Putamen (tissue), 1 donor: ENCODE measurements at places on chromosomes 1 and 21.

- no peak for DNase-seq
Observed at GRCh38 chr1:92274939-92275338, 23.8 kb downstream of the GLMN start.

DNA sequence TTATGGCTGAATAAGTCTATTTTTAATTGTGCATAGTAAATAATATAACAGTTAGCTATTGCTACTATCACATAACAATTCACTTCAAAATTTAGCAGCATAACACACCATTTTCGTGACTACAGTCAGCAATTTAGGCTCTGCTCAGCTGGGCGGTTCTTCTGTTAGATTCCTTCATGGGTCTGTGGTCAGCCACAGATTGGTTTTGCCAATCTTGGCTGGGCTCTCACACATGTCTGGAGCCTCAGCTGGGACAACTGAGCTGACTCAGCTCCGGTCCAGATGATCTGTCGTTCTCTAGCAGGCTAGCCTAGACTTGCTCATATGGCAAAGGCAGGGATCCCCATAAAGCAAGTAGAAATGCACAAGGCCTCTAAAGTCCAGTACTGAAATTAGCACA, 15.1 kb upstream of the CDC42BPA start:
- DNase-seq: no peak

DNA sequence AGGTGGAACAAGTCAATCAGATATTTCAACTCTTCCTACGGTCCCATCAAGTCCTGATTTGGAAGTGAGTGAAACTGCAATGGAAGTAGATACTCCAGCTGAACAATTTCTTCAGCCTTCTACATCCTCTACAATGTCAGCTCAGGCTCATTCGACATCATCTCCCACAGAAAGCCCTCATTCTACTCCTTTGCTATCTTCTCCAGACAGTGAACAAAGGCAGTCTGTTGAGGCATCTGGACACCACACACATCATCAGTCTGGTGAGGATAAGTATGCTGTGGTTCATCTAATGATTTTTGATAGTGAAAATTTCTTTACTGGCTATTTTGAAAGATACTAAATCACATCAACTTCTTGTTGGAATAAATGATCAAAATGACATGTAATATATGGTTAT, 67.7 kb upstream of the MPC2 start:
- peak; percentile 34 for DNase-seq

GRCh38 chr1:91026777-91027176, 4.9 kb upstream of the ZNF644 start:
- no peak for DNase-seq

DNA sequence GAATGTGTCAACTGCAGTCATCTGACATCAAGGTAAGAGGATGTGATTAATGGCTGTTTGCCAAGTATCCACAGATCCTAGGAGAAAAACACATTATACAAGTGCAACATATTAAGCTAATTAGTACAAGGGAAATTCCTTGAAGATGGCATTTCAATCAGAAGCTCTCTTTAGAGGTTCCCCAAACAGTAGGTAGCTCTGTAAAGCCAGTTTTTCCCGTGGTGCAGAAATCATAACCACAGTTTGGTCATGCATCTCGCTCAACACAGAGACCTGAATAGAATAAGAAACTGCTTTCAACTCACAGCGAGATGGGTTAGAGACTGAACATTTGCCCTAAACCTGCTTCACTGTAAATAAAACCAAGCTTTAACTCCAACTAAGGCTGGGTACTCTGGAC, 230.5 kb upstream of the CAMK1G start:
- no peak for DNase-seq

DNA sequence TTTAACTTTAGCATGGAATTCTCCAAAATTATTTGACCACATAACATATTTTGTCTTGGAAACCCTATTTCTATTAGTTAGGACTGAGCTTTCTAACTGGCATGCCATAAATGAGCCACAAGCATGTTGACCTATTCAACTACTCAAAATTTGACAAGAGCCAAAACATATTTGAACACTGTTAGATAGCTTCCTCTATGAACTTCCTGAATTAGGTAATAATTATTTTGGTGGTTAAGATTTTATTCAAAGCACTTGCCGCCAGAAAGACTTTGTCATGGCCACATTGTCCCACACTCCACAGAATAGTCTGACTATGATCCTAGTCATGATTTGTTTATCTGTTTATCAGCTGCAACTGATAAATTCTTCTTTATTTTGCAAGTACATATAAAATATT, 23.1 kb upstream of the CTPS1 start:
- no peak for DNase-seq

DNA sequence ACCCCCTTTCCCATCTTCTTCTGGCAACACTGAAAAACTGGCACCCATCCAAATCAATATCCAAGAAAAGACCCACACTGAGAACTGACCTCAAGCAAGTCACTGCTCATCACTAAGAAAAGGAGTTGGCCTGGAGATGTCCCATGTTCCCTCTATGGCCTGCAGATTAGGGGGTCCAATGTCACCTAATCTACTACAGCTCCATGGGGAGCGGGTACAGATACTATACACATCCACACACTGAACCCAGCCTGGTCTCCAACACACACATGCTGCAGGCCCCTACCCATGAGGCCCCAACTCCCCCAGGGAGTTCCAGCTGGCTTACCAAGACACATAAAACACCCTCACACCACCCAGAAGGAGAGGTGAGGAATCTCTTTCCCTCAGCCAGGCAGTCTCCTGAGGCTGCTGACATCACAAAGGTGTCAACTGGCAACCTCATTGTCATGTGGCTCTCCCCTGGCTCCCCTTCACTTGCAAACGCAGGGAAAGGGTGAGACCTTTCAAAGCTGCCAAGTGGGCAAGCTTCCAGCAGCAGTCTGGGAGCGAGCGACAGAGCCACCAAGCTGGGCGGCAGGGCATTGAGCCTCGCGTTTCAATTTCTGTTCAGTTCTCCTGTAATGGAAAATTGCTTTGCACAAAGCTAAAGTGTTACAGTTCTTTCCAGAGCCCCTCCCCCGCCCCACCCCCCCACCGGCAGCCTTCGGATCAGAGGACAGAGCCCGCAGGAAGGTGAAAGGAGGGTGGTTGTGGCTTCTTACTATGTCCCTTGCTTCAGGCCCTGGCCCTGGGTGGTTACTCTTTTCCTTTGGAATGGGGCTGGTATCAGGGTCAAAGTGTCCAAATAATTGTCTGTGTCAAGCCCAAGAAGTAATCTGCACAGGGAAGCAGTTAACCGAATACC, at the start of gene LRRC52:
Gene LRRC52 (plus strand): TSS at position 469 of the 907 bp plus-strand sequence. CDS start 297 bp downstream, at position 766.
- peak; percentile 53 for DNase-seq

DNA sequence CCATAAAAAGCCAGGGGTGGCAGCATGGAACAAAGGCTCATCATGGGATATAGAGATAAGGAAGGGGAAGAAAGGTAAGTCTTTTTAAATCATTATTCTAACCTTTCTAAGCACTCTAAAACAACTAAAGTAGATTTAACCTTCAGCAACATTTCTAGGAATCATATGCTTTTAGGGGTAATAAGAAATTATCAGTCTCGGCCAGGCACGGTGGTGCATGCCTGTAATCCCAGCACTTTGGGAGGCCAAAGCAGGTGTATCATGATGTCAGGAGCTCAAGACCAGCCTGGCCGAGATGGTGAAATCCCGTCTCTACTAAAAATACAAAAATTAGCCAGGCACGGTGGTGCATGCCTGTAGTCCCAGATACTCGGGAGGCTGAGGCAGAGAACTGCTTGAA, 20.3 kb upstream of the PHTF1 start:
- DNase-seq: no peak

DNA sequence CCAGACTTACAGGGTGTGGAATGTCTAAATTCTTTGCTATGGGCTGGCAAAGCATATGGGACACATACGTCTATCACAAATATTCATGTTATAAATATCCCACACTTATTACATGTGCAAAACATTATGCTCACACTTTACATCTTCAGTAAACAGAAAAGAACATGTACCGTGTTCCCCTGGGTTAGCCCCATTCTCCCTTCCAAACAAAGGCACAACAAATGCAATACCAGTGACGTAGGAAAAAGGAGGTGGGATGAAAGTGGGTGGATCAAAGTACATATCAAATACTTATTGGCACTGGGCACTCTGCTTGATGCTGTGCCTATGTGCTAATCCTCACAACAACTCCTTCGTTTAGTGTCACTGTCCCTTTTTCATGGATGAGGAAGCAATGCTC, 170.8 kb downstream of the ZSCAN20 start:
- DNase-seq: no peak

GRCh38 chr1:71014178-71014579, 33.4 kb downstream of the PTGER3 start:
- no peak for DNase-seq

GRCh38 chr1:203227371-203228083, 1.9 kb downstream of the CHIT1 start:
- no peak for DNase-seq

GRCh38 chr1:37802439-37802838, 5.2 kb upstream of the C1orf122 start:
- no peak for DNase-seq

GRCh38 chr1:64006276-64007051, 197.0 kb upstream of the UBE2U start:
- no peak for DNase-seq

- no peak for DNase-seq
Observed at GRCh38 chr1:115655306-115655663, 13.5 kb downstream of the VANGL1 start.

DNA sequence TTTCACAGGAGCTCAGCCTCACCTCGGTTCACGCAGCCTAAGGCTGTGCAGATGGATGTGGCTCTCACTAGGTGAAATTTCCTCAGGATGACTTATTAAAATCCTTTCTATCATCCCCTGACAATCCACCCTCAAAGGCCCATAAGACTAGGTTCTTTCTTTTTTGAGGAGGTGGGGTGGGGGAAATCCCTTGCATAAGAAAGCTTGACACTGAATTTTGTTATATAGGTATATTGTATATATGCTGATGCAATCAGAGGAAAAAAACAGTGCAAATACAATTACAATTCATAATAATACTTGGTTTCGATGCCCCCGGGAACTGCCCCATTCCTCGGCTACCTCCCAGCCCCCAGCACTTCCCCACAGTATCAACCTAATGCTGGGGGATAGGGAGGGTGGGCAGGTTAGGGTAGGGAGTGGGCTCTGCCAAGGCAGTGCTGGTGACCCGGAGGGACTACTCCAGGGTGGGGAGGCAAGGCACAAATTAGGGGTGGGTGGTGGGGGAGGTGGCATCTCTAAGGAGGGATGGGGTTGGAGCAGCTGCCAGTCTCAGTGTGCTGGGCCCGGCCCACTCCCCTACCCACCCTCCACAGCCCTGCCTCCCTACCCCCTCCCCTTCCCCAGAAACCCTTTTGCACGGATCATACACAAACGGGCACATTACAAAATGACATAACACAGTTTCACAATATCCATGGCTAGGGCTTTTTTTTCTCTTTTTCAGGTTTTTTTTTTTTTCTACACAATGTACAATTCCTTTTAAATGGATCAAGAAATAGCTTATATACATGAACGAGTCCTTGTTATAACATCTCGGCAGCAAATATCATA, 30.9 kb downstream of the SLC27A3 start:
- DNase-seq: no peak

DNA sequence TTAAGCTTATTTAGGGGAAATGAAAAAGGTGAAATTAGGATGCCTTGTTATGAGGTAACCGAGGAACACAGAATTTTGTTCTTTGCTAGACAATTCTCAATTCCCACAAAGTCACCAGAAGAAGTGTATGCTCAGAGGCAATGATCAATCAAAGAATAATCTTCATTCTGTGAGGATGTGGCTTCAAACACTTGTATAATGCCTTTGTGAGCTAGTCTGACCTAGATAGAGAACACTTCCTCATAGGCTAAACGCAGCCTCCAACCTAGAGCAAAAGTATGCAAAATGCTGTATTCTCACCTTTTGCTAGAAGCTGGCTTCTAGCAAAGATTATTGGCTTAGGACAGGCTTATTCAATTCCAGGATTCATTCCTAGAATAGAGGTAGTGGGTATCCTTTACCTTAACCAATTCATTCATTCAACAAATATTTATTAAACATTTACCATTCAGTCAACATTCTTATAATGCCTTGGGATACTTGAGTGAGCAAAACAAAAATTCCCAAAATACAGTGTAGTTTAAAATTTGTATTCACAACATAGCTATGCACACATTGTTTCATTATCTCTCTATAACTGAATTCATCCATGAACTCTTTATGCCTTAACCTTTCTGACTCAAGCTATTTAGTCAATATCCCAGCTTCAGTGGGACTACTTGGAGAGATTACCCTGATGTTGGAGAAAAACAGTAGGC, 530.2 kb downstream of the PTPRC start:
- no peak for DNase-seq

- DNase-seq: no peak
Observed at GRCh38 chr1:2534687-2535441, 4.8 kb upstream of the HES5 start.

DNA sequence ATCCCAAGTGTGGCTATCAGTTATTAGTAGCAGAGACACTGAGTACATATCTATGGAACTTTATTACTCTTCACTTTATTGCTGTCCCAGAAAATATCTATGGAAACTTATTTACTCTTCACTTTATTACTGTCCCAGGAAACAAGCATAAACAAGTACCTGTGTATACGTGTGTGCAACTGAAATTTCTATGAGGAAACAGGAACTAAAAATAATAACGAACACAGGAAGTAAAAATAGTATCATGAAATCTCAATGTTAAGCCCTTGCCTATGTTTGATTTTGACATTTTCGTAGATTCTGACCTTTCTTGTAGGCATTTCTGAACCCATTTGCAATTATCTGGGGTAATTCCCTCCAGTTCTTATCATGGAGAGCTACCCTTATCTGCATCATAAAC, 64.9 kb upstream of the KRTAP19-8 start:
- DNase-seq: no peak

GRCh38 chr1:113768916-113769600, 9.8 kb upstream of the PHTF1 start:
- DNase-seq: no peak

DNA sequence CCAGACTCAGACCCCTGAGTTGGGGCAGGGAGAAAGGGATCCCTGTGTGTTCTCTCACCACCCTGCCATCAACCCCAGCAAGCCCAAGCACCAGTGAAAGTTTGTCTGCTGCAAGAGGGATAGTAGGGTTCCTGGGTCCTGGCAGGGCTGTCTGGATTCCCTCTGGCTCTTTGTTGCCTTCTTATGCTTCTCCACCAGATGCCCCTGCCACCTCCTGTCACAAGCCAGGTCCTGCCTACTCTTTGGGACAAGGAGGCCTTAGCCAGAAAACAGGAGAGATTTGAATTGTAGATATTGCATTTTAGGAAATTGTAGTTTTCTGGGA, 21.7 kb downstream of the UBE2T start:
- no peak for DNase-seq

- DNase-seq: peak; percentile 7
Observed at GRCh38 chr1:100249155-100249536, 488 bp downstream of the DBT start.

DNA sequence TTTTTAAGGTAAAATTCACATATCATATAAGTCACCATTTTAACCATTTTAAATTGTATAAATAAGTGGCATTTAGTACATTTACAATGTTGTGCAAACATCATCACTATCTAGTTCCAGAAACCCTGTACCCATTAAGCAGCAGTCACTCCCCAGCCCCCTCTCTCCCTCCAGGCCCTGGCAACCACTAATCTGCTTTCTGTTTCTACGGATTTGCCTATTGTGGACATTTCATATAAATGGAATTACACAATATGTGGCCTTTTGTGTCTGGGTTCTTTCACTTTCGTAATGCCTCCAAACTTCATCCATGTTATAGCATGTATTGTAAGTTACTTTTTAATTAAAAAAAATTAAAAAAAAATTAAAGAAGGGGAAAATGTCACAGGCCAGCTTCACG, 58.0 kb upstream of the RAB3GAP2 start:
- DNase-seq: no peak
